ENCODE measurements at places on chromosomes 1 and 21.
A peak's percentile ranks its signal among the peaks of the same experiment; 100 is the strongest.

GRCh38 chr1:193264313-193265065 lies 78.1 kb upstream of the B3GALT2 start:
- no peak for DNase-seq

- DNase-seq = peak; percentile 9
Observed at GRCh38 chr1:188170935-188171334, 1342.2 kb downstream of the PLA2G4A start.

GRCh38 chr1:225762002-225762441 lies 15.6 kb upstream of the SRP9 start:
- peak; percentile 21 for DNase-seq

DNA sequence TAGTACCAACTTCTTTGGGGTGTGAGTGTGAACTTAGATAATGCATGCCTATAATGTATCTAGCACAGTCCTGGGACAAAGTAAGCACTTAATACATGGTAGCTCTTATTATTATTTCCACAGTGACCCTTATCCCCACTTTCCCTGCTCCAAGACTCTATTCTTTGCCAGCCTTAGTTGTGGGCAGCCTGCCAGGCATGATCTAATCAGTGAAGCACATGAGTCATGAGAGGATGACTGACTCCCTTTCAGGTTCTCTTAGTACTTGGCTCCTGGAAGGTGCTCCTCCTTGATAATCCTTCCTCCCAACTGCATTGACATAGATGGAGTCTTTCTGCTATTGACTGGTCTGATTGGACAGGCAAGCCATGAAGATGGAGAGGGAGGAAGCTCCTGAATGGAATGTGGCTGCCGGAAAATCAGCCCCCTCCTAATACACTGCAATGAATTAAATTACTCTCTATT lies 17.4 kb upstream of the GNG12 start:
- no peak for DNase-seq

DNA sequence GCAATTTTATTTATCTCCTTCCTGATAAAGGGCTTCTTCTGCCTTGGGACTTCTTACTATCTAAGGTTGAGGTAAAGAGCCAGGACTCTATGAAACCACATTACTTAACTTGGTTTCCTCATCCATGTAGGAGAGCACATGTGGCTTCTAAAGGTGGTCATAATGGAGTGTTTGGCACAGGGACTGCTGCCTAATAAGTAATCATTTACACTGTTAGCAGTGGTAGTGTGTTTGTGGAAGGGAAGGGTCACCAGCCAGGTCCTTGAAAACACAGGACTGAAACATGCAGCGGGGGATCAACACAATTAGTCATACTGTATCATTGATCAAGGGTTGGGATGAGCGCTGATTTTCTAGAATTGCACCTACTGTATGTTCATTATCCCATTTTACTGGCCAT lies 59.6 kb downstream of the UCK2 start:
- DNase-seq = no peak

DNA sequence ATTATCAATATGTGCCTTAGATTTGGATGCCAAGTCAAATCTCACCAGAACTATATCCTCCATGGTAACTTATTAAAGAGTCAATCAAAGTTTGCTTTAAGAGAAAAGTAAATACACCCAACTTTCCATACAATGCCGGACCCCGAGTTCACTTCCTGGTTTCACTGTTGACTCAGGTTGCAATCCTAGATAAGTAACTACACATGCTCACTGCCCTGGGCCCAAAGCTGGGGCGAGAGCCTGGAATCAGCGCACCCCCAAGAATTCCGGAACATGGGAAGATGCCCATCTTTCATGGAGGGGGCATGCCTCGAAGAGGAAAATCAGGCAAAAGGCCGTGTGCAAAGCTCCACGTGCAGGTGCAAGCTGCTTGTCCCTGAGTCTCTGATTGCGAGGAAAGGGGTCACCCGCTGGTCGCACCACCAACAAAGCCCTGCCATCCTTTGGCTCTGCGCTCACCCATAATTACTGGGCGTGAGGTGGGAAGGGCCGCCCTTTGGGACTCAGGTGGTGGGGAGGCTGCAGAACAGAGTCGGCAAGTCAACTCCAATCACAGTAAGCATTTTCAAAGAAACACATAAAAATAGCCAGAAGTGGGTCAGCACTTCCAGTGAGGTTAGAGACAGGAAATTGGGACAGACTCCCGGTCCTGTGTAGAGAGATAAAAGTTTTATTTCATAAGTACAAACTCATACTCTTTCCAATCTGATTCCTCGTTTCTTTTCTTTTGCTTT lies 167.7 kb downstream of the TOMM20 start:
- no peak for DNase-seq

GRCh38 chr1:185561629-185562028 lies 172.6 kb upstream of the HMCN1 start:
- no peak for DNase-seq

DNA sequence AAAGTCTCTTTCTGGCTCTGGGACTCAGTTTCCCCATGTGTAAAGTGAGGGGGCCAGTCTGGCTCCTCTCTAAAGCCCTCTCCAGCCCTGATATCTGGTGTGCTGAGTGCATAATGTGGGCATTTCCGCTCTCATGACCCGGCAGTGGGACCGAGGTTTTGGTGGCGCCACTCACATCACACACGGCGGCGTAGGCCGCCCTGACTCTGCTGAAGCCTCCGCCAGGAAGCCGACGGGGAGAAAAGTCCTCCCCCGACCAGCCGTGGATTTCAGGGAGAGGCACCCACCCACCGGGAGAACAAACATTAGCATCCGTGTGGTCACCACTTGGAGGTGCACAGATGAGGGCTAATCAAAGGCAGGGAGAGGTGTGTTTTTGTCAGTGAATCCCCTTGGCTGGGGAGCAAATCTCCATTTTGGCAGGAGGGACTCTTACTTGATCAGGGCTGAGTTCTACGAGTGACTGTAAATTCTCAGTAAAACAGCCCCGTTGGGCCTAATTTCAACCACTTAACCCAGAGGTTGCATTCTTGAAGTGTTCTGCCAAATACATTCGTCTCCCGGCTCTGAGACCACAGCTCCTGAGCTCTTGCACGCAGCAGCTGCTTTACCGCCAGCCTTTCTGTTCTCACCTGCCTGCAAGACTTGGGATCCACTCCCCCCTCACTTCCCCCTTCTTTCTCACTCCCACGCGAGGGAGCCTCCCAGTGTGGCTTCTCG lies 118.2 kb downstream of the FOXD2 start:
- no peak for DNase-seq

- DNase-seq = no peak
Observed at GRCh38 chr21:45974073-45975019, 7.2 kb upstream of the COL6A1 start.

- no peak for DNase-seq
Observed at GRCh38 chr21:25733859-25734653, 648 bp downstream of the ATP5PF start.

DNA sequence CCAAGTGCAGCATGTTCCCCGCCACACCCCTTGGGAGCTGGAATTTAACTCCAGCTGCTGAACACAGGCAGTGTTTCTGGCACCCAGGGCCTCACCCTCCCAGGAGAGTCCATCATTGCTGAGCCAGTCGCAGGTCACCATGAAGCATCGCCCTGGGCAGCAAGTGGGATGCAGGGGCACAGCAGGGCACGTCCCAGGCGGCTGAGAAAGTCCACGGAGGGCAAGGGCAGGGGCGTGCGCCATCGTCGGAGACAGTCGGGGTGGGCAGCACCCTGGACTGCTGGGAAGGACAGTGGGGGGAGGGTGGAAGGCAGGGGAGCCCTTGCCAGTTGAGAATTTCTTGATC lies 69.2 kb upstream of the PDE9A start:
- no peak for DNase-seq

DNA sequence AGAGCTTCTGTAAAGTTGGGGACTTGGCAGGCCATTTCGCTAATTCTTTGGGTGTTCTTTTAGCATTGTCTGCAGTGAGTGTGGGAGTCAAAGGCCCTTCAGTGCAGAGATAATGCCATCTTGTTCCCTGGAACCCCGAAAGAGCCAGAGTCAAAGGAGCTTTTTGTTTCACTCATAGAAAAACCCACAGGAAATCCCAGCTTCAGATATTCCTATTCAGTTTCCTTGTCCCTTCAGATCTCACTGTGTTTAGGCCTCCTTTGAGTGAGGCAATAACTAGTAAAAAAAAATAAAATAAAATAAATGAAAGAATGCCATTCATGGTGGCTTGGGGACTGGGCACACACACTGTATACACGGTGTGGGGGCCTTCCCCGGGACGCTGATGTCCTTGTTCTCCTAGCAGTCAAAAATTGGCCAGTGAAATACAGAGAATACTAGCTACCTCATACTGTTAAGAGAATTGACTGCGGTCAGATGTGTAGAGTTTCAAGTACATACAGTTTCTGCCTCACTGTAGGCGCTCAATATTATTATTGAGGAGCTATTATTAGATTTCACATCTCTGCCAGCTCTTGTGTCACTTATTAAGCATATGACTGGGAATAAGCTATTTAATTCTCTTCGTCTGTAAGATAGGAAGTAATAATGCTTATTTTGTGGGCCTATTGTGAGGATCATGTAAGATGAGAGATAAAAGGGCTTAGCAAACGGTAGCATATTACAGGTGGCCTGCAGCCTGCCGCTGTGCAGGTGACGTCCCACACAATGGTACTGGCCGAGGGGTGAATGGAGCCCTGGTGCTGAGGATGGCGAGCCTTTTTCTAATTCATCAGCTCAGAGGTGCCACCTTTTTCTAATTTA lies 16.7 kb downstream of the DISC1 start:
- no peak for DNase-seq

GRCh38 chr1:94746635-94747525 lies 73.3 kb upstream of the SLC44A3 start:
- DNase-seq = no peak

DNA sequence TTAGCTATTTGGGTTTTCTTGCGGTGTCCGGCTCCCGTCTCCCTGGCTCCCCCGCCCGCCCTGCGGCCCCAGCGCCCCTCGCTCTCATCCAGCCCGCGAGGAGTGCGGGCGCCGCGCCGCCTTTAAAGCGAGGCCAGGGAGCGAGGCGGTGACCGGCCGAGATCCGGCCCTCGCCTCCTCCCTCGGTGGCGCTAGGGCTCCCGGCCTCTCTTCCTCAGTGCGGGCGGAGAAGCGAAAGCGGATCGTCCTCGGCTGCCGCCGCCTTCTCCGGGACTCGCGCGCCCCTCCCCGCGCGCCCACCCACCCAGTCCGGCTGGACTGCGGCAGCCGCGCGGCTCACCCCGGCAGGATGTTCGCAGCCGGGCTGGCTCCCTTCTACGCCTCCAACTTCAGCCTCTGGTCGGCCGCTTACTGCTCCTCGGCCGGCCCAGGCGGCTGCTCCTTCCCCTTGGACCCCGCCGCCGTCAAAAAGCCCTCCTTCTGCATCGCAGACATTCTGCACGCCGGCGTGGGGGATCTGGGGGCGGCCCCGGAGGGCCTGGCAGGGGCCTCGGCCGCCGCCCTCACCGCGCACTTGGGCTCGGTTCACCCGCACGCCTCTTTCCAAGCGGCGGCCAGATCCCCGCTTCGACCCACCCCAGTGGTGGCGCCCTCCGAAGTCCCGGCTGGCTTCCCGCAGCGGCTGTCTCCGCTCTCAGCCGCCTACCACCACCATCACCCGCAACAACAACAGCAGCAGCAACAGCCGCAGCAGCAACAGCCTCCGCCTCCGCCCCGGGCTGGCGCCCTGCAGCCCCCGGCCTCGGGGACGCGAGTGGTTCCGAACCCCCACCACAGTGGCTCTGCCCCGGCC lies 492 bp downstream of the HLX start:
- peak; percentile 35 for DNase-seq

- DNase-seq = no peak
Observed at GRCh38 chr1:41439234-41439633, 45.2 kb downstream of the EDN2 start.

DNA sequence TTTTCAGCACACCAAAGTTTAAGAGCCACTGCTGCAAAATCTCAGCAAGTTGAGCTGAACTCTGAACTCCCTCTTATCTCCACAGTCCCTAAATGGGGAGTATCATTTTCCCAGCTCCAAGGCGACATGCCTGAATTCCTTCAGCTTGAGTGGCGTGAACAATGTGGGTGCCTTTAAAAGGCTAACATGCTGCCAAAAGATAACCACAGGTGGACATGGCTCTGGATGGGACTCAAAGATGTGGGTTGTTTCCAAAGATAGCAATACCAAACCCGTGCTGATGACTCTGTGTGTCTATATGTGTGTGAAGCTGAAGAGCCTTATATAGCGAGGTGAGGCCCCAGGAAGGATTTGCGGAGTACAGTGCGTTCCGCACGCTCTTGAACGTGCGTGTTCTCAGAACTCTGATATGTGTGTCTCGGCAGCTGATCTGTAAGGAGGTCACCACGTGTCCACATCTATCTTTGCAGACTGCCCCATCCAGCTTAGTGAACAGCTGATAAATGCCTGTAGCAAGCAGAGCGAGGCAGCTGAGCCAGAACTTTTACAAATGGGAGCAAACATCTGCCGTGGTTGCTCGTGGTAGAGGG lies 189.2 kb downstream of the DYRK1A start:
- DNase-seq = no peak

GRCh38 chr1:153746174-153746573 lies 18.3 kb downstream of the INTS3 start:
- no peak for DNase-seq

- no peak for DNase-seq
Observed at GRCh38 chr1:3892748-3893147, 7.3 kb downstream of the C1orf174 start.

- DNase-seq = no peak
Observed at GRCh38 chr1:156751451-156751756, at the start of gene HDGF. HDGF (minus strand) TSS chr1:156751675; CDS start chr1:156751429, 246 bp downstream.

DNA sequence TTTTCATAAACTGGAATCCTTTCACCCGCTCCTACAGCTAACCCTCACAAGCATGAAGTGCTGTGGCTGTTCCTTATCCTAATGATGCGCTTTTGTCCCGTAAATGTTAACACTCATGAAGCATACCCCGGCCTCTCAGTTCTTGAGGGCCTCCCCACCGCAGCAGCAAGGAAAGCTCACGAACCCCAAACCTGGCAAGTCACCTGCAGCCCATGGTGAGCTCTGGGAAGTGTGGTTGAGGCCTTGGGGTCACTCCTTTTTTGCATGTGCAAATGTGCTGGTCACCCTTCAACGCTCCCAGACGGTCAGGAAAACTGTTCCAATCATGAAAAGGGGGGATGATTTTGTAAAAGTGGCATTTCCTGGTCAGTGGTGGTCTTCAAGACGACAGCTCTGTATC lies 124.6 kb downstream of the PRDM2 start:
- DNase-seq = no peak

- DNase-seq = no peak
Observed at GRCh38 chr1:168312718-168313604, 32.3 kb downstream of the TBX19 start.

DNA sequence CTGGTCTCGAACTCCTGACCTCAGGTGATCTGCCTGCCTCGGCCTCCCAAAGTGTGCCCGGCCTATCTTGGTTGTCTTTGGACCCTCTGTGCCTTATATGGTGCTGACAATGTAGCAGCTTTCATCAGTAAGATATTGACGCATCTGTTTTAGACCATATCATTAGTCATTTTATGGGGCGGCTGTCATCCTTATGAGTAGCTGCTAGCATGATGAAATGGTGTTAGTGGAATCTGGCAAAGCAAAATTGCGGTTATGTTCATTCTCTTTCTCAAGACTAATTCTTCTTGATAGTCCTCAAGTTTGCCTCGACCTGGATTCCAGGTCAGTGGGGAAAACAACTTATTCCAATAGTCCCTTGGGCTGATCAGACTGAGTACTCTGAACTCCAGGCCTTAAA lies 199.9 kb downstream of the PRDM2 start:
- no peak for DNase-seq

All from NCI-H1092 (cell line).